ENCODE measurements at places on chromosomes 3 and 15. TPM values are rescaled to one million over a fixed set of nuclear protein-coding genes. Genes with fewer than 3 reads are reported as not detected.

DNA sequence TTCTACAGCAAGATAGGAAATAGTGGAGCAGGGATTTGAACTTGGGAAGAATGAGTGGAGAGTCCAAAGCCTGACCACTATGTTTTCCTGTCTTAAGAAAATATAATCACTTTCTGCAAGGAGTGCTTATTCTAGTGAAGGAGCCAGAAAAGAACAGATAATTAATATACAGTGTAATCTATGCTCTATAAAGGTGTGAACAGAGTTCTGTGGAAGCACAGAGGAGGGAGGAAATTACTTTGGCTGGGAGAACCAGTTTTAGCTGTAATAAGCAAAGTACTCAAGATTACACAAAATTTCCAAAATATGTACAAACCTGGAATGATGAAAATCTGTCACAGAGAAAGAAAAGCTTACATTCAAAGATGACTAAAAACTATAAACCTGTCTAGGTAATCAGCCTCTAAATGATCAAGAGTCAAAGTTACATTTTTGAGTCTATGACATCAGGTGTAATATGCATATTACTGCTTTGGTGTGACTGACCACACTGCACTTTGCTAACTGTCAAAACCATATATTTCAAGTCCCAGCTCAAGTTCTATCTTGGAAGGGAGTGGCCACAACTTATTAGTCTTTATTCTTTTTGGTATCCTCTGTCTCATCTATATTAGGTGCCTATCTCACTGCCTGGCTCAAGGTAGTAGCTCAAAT, 40.7 kb upstream of the MB21D2 start:
- H3K4me3 ChIP-seq, result no peak overlapping the region
- H3K4me1 ChIP-seq, result no peaks in the 10 kb centered on the region
- DNase-seq, result no peak
- H3K36me3 ChIP-seq, result no peaks in the 10 kb centered on the region

GRCh38 chr3:128276146-128276435, 122.8 kb downstream of the EEFSEC start:
- peaks cover 36% of the 10 kb centered on the region for H3K4me1 ChIP-seq
- H3K4me3 ChIP-seq, result no peak overlapping the region
- no peak overlapping the region for H3K27ac ChIP-seq
- no peaks in the 10 kb centered on the region for H3K27me3 ChIP-seq
- H3K36me3 ChIP-seq, result no peaks in the 10 kb centered on the region
- no peak for DNase-seq

DNA sequence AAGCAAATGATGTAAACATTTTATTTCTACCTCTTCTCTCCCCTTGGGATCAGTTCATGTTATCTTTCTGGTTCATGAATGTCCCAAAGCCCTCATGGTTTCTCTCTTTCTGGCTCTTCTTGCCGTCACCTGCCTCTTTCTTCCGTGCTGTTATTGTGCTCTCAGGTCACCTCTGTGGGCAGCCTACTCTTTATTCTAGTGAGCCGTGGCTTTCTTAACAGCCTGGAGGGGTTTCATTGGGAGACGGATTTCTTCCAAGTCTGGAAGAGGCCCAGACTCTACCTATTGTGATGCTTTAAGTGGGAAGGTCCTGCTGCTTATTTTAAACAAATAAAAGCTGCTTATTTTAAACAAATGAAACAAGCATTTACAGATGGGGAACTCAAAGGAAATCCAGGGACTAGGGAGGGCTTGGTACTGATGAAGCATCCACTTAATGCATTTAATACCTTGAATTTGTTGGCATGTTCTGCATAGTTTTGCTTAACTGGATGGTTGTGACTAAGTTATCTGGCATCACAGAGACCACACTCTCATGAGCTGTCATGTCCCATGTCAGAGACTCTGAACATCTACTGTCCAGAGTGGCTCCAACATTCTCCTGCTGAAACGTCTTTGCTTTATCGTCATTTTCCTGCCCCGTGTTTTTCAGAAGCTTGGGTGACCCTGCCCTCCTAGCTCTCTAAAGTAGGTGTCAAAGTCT, 443.3 kb downstream of the GABRG3 start:
- peak; percentile 54 for DNase-seq
- no peaks in the 10 kb centered on the region for H3K27me3 ChIP-seq
- no peaks in the 10 kb centered on the region for H3K36me3 ChIP-seq
- H3K27ac ChIP-seq, result no peak overlapping the region

GRCh38 chr3:109353057-109353456, 15.7 kb upstream of the DPPA4 start:
- no peak overlapping the region for H3K27ac ChIP-seq
- H3K36me3 ChIP-seq, result no peaks in the 10 kb centered on the region
- no peak for DNase-seq
- H3K4me1 ChIP-seq, result peaks cover 28% of the 10 kb centered on the region
- no peaks in the 10 kb centered on the region for H3K27me3 ChIP-seq

GRCh38 chr3:6860954-6861624, at the start of gene GRM7:
Gene GRM7, plus strand, starts transcription at chr3:6861115.
- no peak within 1 kb of the TSS for H3K27ac ChIP-seq
- peak within 1 kb of the TSS; percentile 65 for H3K4me3 ChIP-seq
- peaks cover 100% of the 10 kb centered on the region for H3K27me3 ChIP-seq

- DNase-seq, result no peak
- no peaks in the 10 kb centered on the region for H3K36me3 ChIP-seq
- peaks cover 37% of the 10 kb centered on the region for H3K4me1 ChIP-seq
- no peak overlapping the region for H3K4me3 ChIP-seq
- H3K27me3 ChIP-seq, result no peaks in the 10 kb centered on the region
Observed at GRCh38 chr15:66132251-66132816, 121.2 kb downstream of the MEGF11 start.

DNA sequence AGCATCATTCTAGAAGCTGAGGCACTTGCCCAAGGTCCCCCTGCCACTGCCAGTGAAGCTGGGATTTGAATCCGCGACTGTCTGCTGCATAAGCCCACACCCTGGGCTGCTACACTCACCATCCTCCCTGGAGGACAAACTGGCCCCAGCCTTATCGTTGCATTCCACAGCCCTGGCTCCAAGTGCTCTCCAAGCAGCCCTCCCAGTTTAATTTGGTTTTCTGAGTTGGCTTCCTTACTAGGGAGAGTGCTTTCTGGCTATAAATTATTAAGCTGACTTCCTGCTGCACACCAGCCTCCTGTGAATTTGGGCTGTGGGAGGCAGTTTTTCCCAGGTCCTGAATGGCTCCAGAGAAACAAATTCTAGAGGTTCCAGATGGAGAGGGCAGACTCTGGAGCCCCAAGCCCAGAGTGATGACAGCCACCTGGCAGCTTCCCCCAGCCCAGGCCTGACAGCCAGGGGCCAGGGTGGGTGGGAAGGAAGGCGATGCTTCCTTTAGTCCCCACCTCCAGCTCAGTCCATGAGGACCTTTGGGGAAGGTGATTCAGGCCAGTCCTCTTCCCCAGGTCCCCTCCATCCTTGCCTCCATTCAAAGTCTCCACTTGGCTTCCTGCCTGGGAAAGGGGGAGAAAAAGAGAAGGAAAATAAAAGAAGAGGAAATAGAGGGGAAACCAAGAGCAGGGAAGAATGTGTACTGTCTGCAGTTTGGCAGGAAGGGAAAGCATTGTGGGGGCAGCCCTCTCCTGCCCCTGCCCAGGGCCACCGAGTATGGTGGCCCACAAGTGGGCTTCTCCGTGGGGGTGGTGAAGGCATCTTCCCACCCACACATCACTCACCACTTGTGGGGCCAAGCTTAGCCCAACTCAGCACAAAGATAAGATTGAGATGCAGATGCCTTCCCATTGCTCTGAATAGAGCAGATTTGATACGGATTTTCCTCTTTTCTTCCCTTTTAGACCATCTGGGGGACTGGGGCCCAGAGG, 69.6 kb downstream of the SEMA5B start:
- H3K36me3 ChIP-seq, result no peaks in the 10 kb centered on the region
- H3K27me3 ChIP-seq, result no peaks in the 10 kb centered on the region
- DNase-seq, result no peak
- no peak overlapping the region for H3K27ac ChIP-seq
- peaks cover 15% of the 10 kb centered on the region for H3K4me1 ChIP-seq

- H3K36me3 ChIP-seq, result no peaks in the 10 kb centered on the region
- H3K4me3 ChIP-seq, result no peak overlapping the region
- DNase-seq, result no peak
- H3K27ac ChIP-seq, result no peak overlapping the region
Observed at GRCh38 chr3:107699682-107700081, 176.9 kb downstream of the BBX start.

DNA sequence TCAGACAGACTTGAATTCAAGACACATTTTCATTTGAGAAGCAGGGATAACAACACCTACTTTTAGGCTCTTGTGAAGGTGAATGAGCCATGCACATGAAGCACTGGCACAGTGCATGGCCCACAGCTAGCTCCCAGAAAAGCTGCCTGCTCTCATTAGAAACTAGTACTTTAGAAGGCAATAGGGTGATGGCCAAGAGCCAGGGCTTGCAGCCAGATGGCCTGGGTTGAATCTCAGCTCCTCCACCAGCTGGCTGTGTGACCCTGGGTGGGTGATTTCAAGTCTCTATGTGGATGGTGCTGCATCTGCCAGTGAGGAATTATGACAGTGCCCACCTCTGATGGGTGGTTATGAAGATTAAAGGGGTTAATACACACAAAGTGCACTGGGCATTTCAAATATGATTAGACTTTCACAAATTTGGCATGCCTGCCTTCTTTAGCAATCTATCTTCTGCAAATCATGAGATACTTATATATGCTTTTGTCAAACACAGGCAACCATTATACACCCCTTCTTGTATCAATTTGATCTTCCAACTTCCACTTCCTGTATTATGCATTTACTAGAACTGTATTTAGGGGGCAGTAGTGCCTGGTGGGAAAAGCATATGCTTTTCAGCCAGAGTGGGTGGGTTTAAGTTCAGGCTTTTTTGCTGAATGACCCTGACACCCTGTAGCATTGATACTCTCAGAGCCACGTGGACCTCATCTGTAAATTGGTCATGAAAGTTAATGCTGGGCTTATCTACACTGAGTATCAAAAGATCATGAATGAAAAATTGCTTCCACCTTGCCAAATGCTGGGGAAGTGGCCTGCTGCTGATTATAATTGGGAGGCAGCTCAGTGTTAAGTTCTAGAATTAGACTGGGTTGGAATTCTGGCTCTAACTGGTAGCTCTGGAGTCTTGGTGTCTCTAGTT, 34.7 kb upstream of the RBP1 start:
- no peak for DNase-seq
- no peaks in the 10 kb centered on the region for H3K36me3 ChIP-seq
- no peak overlapping the region for H3K4me3 ChIP-seq
- H3K27me3 ChIP-seq, result no peaks in the 10 kb centered on the region
- H3K4me1 ChIP-seq, result no peaks in the 10 kb centered on the region

The CADPS gene
- total RNA-seq, result 11.7 TPM

The PLA2G4D gene
- not detected for total RNA-seq

All from neural progenitor cell (in vitro differentiated cells).